ENCODE measurements at places on chromosomes 5 and 9.

- no peak for DNase-seq
Measured at GRCh38 chr5:10667431-10668057, 93.5 kb downstream of the DAP start.

DNA sequence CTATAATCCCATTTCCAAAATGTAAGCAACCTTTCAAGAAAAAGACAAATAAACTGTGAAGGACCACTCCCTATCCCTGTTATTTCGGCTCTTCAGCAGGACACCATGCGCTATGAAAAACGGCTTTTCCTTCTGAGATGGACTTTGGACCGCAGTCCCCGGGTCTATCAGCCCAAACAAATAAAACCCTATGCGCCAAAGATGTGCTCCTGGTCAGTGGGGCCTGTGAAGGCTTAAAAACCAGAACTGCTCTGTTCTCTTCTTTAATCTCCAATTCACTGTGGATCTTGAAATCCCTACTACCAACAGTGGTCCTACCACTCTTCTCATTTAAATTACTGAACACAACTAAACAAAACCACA, 33.3 kb downstream of the RAPGEF1 start:
- no peak for DNase-seq

DNA sequence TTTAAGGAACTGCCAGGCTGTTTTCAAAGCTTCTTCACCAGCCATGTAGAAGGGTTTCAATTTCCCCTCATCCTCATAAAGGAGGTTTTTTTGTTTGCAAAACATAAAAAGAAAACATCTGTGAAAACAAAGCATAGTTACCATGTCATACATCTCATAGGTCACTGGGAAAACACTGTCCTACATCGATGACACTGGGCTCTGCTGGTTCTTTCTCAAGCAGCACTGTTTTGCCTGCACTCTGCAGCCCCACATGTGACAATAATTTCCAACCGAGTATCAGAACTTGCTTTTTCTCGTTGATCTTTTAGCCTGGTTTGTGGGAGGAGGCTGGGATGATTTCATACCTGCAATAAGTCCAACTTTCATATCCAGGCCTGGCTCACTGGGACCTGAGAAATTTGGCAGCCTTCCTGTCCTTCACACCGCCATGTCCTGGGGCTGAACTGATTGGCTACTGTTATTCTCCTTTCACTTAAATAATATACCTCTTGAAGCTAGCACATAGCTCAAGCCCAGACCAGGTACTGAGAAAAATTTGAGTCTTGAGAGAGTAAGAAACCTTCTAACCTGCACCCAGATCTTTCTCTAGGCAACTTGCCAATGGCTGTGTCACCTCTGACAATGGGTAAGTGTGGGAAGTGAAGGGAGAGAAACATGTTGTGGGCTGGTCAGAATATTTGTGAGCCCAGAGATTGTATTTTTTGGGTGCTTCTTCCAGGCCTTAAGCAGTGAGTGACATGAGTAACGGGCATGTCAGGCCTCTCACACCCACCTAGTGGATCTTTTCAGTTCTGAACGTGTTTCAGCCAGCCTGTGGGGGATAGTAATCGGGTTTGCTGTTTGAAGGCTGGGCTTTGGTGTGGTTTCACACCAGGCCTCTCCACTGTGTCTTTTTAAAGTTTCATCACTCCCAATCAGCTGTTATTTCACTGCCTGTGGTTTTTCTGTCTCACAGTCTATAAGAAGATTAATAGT, 502.8 kb downstream of the NTRK2 start:
- DNase-seq = no peak

- no peak for DNase-seq
Measured at GRCh38 chr5:87853541-87853940, 415.1 kb downstream of the TMEM161B start.

GRCh38 chr5:158392753-158393152, 533.8 kb upstream of the CLINT1 start:
- DNase-seq = no peak

GRCh38 chr9:127965953-127966352, 14.8 kb downstream of the EEIG1 start:
- DNase-seq = no peak

- DNase-seq = no peak
Measured at GRCh38 chr9:120882935-120883607, 6.1 kb upstream of the PHF19 start.

DNA sequence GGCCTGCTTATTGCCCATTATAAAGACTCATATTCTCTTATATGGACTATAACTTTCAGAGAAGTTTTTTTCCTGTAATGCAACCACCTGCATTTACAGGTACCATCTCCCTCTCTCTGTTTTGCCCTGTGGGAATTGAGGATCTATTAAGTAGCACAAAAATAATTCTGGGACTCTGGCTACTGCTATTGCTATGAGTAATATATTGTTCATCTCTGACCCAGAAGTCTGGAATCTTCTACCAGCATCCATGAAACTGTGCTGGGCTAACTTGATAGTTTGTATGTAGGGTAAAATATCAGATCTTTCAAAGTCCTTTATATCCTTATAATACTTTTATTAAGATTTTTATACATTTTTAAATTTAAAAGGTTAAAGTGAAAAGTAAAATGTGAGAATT, 607.2 kb downstream of the EFNA5 start:
- no peak for DNase-seq

GRCh38 chr5:125465703-125466102, 719.3 kb upstream of the ZNF608 start:
- no peak for DNase-seq

DNA sequence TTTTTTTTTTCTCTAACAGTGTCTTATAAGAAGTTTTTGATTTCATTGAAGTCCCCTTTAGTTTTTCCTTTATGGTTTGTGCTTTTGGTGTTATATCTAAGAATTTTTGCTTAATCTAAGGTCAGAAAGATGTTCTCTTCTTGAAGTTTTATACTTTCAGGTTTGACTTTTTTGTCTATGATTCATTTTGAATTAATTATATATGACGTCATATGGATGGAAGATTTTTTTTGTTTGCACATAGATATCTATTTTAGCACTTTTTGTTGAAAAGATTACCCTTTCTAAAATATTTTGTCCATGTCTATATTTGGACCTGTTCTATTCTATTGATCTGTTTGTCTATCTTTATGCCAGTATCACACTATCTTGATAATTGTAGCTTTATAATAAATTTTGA, 16.3 kb downstream of the UBAP1 start:
- no peak for DNase-seq

GRCh38 chr9:109537288-109537687, 39.2 kb upstream of the PTPN3 start:
- DNase-seq = no peak

GRCh38 chr5:67648201-67648671, 451.6 kb upstream of the CD180 start:
- no peak for DNase-seq

DNA sequence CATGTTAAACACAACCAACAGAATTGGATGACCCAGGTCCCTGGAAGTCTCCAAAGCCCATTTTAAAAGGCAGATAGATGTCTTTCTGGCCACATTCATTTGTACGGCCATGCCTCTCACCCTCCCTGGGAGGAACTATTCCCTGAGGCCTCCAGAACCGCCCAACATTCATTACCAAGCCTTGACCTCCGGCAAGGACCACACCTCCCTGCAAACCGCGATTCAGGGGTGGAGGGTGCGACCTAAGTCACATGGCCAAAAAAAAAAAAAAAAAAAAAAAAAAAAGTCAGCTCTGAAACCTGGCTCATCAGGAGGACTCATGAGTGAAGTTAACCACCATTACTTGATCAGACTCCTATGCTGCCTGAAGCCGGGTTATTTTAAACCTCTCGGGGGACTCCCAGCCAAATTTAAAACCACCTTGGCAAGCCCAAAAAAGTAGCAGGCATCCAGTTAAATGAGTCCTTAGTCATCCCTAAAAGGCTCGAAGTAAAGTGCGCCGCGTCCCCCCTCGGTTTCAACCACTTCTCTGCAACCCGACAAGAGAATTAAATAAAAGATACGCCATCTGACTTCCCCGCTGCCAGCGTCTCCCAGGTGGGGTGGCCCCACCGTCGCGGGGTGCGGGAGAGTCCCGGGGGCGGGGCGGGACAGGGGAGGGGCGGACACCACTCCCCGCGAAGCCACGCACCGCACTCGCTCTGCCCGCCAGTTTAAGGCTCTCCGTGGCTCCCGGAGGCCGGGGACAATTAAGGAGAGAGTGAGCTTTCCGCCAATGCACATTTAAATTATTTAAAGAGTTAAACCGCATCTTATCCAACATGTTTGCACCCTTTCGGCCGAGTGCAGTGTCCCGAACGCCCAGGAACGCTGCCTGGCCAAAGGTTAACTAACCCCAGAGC, 2.3 kb downstream of the KLF9 start:
- peak; percentile 56 for DNase-seq

- DNase-seq = no peak
Measured at GRCh38 chr9:4042991-4043390, 256.9 kb downstream of the GLIS3 start.

DNA sequence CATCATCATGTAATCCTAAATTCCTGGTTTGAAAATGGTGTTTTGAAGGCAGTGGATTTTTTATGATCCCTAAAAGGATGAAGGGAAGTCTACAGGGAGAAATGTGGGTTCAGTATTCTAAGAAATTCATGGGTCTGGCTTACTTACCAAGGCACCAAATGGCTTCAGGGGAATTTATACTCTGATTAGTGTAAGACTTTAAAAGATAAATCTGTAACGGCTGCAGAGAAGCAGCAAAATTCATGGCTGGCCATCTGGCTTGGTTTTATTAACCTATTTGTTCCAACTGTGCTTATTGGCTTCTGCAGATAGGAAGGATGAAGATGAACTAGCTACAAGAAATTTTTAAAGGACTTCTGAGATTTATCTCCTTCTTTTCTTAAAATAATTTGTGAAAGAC, 222.8 kb downstream of the TENT4A start:
- no peak for DNase-seq

DNA sequence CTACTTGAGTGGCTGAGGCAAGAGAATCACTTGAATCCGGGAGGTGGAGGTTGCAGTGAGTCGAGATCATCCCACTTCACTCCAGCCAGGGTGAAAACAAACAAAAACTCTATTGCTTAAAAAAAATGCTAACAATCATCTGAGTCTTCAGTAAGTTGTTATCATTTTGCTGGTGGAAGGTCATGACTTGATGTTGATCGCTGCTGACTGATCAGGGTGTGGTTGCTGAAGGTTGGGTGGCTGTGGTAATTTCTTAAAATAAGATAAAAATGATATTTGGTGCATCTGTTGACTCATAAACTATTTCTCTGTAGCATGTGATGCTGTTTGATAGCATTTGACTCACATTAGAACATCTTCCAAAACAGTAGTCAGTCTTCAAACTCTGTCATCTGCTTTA, 349.4 kb upstream of the PAPPA start:
- DNase-seq = no peak

DNA sequence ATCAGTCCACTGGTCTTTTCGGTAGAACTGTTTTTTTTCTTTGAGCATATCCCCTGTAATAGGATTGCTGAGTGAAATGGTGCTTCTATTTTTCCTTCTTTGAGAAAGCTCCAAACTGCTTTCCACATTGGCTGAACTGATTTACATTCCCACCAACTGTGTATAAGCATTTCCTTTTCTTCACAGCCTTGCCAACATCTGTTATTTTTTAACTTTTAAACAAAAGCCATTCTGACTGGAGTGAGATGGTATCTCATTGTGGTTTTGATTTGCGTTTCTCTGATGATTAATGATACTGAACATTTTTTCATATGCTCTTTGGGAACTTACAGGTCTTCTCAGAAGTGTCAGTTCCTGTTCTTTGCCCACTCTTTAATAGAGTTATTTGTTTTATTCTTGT, 764.7 kb downstream of the MTRR start:
- DNase-seq = no peak

DNA sequence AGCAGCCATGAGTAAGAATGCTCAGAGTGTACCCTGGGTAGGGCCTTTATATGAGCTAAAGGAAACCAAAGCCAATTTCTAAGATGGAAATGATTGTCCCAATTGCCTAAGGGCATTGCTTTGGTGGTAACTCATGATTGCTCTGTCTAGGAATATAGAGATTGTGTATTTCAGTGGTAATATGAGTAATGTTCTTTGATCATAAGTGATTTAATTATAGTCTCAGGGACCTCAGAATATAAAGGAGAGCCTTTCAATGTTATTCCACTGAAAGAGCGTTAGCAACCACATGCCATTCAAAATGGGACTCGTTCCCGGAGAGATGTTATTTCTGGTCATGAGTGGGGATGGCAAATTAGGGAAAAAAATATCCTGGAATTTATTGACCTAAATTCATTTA, 340.5 kb downstream of the ARHGEF28 start:
- no peak for DNase-seq

GRCh38 chr5:74042559-74042958, 416.6 kb downstream of the ARHGEF28 start:
- DNase-seq = no peak

GRCh38 chr9:98884849-98885248, 58.9 kb upstream of the COL15A1 start:
- DNase-seq = no peak

GRCh38 chr5:67620424-67621397, 424.1 kb upstream of the CD180 start:
- DNase-seq = no peak

GRCh38 chr5:135051399-135051798, 17.4 kb upstream of the PITX1 start:
- DNase-seq = no peak

DNA sequence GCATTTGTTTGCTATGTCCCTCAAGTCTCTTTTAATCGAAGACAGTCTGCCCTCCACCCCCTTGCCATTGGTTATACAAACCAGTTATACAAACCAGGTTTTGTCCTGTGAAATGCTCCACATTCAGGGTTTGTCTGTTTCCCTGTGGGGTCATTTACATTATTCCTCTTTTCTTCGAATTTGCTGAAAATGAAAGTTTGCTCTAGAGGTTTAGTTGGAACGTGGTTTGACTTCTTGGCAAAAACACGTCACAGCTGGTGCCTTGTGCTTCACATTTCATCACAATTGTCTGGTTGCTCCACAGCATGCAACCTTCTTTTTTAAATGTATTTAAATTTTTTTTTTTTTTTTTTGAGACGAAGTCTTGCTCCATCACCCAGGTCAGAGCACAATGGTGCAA, 4.2 kb upstream of the HAVCR2 start:
- no peak for DNase-seq

GRCh38 chr5:88602584-88602983, 280.4 kb downstream of the MEF2C start:
- DNase-seq = no peak

DNA sequence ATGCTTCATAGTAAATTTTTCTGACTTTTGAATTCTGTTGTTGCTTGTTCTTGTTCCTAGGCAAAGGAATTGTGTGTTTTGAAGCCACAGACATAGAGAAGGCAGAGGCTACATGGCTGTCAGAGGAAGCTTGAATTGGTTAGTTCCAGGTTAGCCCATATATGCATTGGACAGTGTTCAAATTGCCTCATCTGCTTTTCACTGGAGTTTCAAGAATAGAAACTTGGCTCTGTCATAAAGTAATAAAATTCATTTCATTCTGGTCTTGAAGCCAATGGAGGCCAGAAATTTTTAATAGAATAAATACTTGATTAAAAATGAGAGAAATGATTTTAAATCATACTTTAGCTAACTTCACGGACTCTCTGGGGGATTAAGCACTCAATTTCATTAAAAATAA, 178.0 kb downstream of the YIPF5 start:
- no peak for DNase-seq

- DNase-seq = no peak
Measured at GRCh38 chr9:82996941-82997340, 66.0 kb downstream of the RASEF start.
